Activated CD8-positive, alpha-beta memory T cell treated with anti-CD3 and anti-CD28 coated beads for 4 hours (primary cell): ENCODE measurements at places on chromosomes 4 and X.

DNA sequence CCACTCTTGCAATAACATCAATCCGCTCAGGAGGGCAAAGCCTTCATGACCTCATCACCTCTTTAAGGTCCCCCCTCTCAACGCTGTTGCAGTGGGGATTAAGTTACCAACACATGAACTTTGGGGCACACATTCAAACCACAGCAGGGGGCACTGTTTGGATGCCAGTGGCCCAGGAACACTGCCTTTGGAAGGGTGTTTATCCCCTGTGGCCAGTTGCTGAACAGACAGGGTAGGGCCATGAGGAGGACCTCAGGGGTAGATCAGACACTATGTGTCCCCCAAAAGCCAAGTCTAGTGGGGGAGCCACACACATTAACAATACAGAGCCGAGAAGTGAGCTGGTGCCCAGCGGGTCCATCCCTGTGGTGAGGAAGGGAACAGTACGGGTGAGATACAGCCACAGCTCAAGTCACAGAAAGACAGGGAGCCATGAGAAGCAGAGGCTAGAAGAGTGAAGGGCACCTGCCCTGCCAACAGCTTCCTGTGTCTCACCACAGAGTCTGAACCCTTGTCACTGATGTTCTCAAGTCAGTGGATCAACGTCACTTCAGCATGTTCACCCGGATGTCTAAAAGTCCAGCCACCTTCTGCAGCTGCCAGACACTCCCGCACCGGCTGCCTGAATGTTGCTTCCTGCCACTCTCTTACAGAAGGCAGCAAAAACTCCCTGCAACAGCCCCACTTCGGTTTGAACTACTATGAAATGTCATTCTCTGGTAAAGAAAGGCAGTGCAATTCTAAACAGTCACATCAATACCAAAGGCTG is 19.9 kb upstream of the MXD4 start:
- DNase-seq: peak; percentile 58

GRCh38 chr4:48103483-48104139 is 30.4 kb downstream of the TXK start:
- no peak for DNase-seq

GRCh38 chrX:3420316-3420715 is 73.9 kb upstream of the MXRA5 start:
- DNase-seq: no peak

GRCh38 chrX:131083510-131084142 is 25.5 kb downstream of the ARHGAP36 start:
- no peak for DNase-seq

DNA sequence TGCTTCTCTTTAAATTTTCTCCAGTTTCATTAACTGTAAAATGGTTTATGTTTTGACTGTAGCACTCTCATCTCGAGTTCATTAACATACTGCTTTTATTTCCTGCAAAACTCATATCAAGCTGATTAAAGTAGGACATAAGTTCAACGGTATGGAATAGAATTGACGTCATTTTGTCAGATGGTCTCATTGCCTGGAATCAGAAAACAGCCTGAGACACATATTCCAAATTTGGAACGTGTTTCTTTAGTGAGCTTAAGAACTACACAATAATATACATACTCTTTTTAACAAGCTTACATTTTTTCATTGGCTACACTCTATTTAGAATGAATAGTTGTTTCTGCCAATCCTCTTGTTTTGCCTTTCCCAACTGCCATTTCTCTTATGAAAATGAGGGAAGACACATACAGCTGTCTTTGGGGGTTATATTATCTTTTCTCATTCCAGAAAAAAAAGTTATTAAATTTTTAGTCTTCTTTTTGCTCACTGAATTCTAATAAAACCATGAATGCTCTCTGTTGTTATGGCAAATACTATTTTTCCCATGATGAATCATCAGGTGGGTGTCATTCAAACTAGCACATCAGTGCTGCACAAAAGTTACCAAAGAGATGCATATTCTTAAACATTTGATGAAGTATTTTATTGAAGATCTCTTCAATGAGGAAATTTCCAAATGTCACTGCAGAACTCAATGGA is 162.8 kb downstream of the GABRB1 start:
- no peak for DNase-seq

DNA sequence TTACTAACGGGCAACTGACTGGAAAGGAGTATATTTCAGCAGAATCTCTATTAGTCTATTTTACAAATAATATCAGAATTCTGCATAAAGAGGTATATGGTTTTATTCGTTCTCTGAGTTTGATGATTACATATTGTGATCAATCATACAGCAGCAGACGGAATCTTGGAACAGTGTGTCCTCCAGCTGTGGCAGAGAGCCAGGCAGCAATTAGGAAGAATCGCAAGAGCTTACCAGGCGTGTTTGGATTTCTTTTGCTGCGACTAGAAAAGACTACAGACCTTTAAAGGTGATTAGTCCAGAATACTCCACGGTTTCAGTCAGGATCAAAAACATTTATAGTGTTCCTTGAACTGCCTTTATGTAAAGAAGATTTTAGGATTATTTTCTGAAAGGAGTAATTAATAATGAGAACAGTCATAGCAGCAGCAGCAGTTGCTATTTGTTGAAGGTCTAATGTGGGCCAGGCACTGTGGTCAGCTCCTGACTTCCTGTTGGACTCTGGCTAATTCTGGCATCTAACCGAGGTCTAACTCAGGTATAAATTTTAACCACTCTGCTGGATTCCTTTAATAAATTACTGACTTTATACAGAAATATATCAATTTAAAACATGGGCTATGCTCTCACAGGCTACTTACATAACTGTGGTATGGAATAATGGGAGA is 225.3 kb upstream of the CXorf66 start:
- no peak for DNase-seq

DNA sequence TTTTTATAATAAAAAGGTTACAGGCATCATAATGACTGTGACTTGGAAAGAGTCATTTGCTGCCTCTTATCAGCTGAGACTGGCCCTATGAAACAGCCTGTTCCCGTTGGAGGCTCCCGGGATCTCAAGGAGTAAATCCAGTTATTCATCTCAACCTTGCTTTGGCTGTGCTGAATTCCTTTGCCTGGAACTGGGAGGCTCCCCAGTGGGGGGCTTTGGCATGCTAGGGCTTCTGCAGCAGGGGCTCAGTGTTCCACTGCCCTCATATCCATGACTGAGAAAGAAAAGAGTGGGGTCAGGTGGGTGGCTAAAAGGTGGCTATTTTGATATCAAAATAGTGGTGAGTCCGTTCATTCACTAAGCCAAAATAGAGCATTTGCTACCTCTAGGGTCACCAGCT is 71.2 kb downstream of the TRPC5 start:
- DNase-seq: no peak

GRCh38 chr4:7261536-7261935 is 69.2 kb downstream of the SORCS2 start:
- no peak for DNase-seq

DNA sequence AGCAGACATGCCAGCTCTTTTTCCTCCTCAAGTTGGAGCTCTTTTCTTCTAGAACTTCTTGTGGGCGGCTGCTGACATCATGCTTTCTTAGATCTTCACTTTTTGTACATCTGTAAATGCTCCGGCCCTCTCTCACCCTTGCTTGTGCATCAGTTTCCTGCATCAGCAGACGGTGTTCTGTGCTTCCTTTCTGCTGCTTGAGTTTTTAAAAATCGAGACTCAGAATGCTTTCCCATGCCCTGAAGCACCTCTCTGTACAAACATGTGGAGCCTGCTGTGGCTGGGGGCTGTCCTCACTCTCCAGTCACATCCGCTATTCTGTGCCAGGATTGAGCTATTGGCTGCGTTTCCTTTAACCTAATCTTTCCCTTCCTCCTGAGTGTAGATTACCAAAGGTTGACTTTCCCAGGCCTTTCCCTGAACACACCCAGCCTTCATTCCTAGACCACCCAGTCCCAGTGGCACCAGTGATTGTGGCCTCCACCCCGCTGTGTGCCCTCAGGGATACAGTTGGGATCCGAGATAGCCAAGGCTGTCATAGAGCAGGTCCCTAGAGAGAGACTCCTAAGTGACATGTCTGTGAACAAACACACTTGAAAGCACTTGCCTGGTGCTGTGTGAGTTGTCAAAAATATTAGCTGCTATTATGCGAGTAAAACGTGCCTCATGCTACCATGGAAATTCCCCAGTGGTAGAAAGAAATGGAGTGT is 41.9 kb downstream of the TNIP2 start:
- DNase-seq: no peak

DNA sequence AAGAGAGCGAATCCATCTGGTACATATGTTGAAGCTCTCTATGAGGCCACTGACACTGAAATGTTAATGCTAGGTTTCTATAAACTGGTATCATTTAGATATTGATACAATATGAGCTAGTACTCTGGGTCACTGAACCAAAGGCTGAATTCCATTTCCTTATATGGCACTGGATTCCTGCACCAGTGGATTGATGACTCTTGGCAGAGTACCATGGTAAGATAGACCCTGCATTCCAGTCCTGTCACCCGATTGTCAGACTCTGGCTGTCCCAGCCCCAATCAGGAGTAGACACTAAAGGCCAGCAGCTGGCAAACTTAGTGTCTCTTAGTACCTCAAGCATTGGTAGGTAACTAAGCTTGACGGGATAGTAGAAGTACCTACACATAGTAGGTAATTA is 44.0 kb upstream of the EOLA2 start:
- no peak for DNase-seq

- no peak for DNase-seq
Measured at GRCh38 chr4:176508780-176509331, 189.1 kb downstream of the SPCS3 start.

DNA sequence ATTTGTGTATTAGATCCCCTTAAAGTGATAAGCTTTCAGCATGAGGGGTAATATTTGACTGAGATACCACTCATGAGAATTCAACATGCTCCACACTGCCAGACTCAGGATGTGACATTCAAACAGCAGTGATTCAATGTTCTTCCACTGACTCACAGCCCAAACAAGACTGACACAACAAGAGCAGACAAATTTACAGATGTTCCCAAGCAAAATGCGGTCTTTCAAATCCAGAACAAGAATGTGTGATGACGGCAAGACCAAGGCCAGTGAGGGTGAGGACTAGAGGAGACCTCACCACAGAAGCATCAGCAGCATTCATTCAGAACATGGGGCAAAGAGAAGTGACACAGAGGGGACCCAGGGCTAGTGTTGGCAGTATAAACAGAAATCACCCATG is 99.3 kb upstream of the GRIA3 start:
- no peak for DNase-seq

DNA sequence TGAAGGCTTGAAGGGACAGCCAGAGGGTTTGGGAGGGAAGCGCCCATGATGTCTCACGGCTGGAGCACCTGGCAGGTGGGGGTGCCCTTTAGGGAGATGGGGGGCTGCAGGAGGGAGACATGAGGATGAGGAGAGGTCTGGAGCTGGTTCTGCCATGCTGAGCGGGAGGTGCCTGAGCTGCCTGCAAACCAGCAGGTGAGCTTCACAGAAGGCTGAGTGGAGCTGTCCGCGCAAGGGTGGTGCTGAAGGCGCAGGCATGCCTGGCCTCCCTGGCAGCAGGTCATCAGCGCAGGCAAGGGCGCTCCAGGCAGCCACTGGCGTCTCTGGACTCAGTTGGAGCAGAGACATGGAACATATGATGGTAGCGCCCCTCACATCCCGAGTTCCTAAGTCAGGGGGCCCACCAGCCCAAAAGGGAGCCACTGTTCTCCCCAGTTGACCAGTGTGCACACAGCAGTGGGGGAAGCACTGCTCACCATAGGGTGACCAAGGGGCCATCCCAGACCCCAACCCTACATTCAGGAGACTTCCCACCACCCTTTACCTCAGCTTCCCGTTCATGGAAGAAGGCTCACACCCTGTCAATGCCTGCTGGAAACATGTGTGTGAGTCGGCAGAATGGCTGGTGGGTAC is 25.8 kb downstream of the ADRA2C start:
- no peak for DNase-seq

- no peak for DNase-seq
Measured at GRCh38 chr4:60619531-60620305, 580.4 kb upstream of the ADGRL3 start.

DNA sequence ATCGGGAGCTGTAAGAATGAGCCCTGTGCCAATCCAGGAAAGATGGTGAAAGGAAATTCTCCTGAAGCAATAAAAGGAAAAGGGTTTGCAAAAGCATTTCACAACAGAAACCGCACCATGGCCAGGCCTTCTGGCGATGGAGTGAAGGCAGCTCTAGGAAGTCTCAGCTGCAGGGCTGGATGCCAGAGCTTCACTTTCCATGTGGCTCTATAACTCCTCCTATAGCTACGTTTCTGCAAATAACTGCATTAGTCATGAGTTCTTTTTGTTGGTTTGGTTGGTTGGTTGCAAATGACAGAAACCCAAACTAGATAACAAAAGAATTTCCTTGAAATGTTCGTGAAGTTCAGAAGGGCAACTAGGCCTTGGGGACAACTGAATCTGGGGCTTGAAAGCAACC is 84.6 kb downstream of the RELL1 start:
- no peak for DNase-seq

DNA sequence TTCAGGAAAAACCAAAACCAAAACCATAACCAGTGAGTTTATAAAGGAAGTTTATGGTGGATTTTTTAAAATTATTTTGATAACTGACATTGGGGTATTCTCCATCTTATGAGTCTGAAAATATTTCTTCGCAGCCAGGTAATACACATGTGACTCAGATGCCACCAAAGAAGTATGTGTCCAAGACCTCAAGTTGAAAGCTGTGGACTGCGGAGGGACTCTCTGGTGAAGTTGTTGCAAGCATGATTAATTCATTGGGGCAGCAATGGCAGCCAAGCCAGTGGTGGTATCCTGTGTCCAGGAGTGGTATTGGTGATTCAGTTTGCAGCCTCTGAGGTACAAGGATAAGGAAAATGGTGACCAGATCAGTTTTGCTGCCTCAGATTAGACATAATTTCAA is 14.0 kb upstream of the ADH5 start:
- DNase-seq: no peak

DNA sequence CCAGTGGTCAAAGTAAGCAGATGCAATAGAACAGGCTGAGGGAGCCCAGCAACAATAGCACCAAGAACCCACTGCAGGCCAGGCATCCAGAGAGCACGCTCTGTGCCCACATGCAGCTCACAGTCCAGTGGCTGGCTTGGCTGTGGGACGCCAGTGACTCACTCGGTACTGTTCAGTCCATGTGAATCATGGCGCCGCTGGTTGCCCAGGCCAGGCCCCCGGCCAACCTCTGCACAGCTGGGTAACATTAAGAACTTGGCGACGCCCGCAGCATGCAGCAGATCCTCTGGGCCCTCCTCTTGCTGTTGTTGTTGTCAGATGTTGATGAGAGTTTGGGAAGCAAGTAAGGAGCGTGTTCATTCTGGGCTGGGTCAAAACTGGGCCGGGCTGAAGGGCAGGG is 60.5 kb downstream of the MSX1 start:
- no peak for DNase-seq
